ENCODE measurements at places on chromosomes 1 and 21.

DNA sequence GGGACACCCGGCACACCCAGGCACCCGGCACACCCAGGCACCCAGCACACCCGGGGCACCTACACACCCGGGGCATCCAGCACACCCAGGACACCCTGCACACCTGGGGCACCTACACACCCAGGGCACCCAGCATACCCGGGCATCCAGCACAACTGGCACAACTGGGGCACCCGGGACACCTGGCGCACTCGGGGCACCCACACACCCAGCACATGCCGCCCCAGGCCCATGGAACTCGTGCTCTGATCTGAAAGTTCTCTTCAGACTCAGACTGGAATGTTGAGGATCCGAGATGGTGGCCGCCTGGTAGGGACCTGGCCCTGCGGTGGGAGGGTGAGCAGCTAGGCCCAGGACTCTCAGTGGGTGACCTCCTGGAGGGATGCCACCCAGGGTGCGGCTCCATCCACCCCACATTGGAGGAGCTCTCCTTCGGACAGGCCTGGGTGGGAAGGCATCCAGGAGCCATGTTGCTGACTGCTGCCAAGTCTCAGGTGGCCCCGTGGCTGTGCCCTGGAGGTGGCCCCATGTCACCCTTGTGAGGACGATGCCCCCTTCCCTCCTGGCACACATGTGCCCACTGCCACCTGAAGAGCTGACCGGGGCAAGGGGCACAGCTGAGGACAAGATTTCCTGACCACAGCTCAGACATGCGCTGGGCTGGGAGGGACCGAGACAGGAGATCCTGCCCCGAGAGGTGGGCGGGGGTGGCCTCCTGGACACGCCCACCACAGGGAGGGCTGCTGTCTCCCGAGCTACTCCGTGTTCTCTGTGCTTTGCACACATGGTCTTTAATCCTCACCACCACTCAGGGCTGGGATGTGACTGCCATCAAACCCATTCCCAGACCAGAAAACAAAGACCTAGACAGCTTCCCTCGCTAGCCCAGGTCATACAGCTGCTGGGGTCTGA is 37.0 kb downstream of the UBE2G2 start:
- DNase-seq, result no peak

- DNase-seq, result no peak
Measured at GRCh38 chr1:117651616-117652015, 45.8 kb downstream of the TENT5C start.

GRCh38 chr1:112673592-112674439 is 643 bp upstream of the MOV10 start:
- DNase-seq, result peak; percentile 42

- DNase-seq, result no peak
Measured at GRCh38 chr1:45008516-45008915, 2.6 kb downstream of the HECTD3 start.

DNA sequence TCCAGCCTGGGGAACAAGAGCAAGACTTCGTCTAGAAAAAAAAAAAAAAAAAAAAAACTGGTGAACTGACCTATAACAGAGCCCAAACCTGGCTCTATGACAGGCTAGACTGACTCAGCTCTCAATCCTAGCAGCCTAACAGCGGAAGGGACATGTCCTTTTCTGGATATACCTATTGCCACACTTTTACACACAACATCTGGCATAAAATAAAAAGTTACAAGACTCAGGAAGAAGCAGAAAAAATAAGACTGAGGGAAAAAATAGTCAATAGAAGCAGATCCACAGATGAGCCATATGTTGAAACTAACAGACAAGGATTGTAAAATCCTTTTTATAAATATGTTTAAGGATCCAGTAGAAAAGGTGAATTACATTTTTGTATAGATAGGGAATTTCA is 57.5 kb upstream of the IPO9 start:
- DNase-seq, result no peak

GRCh38 chr21:36165356-36165755 is 8.7 kb downstream of the DOP1B start:
- DNase-seq, result no peak

DNA sequence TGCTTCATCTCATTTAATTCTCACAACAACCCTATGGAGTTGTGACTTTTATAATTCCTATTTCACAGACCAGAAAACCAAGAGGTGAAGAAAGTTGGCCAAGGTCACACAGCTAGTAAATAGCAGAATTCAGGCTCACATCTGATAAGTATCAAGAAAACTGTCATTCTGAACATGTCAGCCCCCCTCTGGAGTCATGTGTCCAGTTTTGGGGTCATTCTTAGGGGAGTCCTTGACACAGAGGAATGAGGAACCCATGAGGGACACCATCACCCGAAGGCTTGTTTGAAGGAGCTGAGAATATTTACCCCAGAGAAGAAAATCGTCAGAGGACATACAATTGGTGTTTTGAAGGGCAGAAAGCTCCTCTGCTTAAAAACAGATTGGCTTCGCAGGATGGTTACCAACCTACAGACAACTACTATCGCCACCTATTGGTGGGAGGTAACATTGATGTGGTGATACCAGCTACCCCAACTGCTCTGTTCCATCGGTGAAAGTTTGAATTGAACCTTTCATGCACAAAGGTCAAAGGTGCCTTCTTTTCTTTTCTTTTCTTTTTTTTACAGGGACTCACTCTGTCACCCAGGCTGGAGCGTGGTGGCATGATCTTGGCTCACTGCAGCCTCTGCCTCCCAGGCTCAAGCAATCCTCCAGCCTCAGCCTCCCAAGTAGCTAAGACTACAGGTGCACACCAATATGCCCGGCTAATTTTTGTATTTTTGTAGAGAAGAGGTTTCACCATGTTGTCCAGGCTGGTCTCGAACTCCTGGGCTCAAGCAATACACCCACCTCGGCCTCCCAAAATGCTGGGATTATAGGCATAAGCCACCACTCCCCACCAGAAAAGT is 31.3 kb downstream of the NCMAP start:
- DNase-seq, result peak; percentile 61

- no peak for DNase-seq
Measured at GRCh38 chr1:10980841-10981727, 31.4 kb upstream of the TARDBP start.

- DNase-seq, result peak; percentile 29
Measured at GRCh38 chr1:150971583-150972416, 2.8 kb downstream of the CERS2 start.

GRCh38 chr1:28835237-28835650 is 23.3 kb downstream of the OPRD1 start:
- DNase-seq, result no peak

DNA sequence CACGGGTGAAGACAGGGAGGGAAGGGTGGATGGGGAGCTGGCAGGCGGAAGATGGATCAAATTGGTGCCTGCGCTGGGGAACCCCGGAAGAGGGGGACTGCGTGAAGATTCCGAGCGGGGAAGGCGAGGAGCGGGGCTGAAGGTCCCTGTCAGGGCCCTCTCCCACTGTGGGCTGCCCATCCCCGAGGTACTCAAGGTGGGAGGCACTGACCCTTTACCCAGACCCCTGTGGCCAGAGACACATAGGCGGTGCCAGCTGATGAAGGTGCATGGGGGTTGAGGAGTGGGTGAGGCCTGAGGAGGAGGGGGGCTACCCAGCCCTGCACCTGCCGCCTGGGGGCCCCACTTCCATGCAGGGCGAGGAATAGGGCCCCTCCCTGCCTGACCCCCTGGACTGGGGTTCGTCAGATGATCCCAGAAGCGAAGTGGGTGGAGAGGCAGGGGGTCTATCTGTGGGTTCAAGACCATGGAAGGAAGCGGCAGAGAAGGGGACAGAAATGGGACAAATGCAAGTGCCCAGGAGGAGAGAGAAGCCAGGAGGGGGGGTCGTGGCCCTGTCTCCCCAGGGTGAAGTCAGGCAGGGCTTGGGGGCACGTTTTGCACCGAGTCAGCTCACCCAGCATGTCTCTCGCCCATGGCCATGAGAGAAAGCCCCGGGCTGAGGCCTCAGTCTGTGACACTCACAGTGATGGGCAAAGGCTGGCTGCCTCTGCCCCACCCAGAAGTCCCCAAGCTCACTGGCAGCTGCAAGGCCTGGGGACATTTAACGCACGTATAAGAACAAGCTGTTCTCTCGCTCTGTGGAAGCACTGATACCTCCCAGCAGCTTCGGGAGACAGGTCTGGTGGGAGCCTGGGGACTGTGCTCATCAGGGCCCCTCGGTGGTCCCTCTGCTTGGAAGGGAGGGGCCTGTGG is 7.0 kb upstream of the MMEL1 start:
- no peak for DNase-seq

GRCh38 chr1:217332431-217333065 is 298.3 kb downstream of the GPATCH2 start:
- DNase-seq, result no peak

DNA sequence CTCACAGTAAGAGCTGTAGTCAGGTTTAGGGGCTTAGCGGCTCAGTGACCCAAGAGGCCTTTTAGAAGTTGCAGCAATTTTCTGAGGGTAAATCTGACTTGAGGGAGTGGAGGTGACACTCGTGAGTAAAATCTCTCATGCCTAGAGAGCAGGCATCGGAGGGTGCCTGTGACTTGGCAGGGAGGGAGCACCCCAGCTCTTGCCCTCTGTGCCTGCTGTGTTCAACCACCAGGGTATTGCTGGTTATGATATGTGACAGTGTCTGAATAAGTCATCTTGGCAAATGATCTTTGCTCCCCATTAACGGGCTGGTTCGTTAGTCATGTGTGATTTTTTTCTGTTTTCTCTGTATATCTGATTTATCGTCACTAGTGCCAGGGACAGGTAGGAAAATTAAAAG is 5.9 kb downstream of the MAN1C1 start:
- no peak for DNase-seq

GRCh38 chr1:235486321-235486720 is 17.9 kb downstream of the B3GALNT2 start:
- DNase-seq, result no peak

GRCh38 chr1:232737917-232738316 is 67.3 kb upstream of the MAP10 start:
- no peak for DNase-seq

GRCh38 chr1:248757784-248758195 is 2.2 kb upstream of the LYPD8 start:
- no peak for DNase-seq

GRCh38 chr1:215792446-215792845 is 225.3 kb downstream of the KCTD3 start:
- DNase-seq, result no peak

- DNase-seq, result peak; percentile 45
Measured at GRCh38 chr1:246930830-246931548, 759 bp downstream of the AHCTF1 start.

DNA sequence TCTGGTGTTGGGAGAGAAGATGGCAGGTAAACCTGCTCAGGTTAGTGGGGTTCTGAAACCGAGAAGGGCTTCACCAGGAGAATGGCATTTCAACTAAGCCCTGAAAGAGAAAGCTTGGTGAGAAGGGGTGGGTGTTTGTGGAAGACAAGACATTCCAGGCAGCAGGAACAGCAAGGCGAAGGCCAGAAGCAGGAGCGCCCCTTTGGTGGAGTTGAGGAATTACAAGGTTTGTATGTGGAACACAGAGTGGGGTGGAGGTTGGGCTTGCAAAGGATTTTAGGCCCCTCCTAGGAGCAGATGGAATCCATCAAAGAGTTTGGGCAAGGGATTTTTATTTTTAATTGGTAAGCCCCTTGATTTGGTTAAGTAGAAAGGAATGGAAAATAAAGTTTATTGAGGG is 24.8 kb upstream of the ELOA start:
- no peak for DNase-seq

- no peak for DNase-seq
Measured at GRCh38 chr21:44414291-44415072, 40.8 kb upstream of the LRRC3 start.

GRCh38 chr1:245748240-245748639 is 593.5 kb downstream of the KIF26B start:
- no peak for DNase-seq

Measured in hematopoietic multipotent progenitor cell (in vitro differentiated cells).